ENCODE measurements at places on chromosomes 5 and 9.

- DNase-seq = no peak
Measured at GRCh38 chr5:155919725-155920124, 407.2 kb upstream of the SGCD start.

DNA sequence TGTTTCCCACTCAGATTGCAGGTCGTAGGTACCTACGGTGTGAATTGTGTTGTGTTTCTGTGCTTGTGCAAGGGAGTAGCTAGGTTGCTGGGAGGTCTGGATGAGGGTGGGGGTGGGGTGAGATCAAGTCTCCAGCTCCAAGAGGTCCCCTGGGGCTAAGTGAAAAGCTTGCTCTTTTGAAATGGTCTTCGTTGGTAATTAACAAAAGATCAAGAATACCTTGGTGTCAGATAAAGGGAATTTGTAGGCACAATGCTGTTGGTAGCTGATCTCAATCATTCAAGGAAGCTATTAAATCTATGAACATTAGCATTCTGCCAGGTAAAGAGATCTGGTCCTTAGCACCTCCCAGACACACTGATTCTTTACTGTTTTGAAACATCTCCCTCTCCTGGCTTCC lies 928 bp upstream of the PCDHGC4 start:
- DNase-seq = no peak

GRCh38 chr5:173963867-173964441 lies 25.0 kb upstream of the C5orf47 start:
- peak; percentile 90 for DNase-seq

DNA sequence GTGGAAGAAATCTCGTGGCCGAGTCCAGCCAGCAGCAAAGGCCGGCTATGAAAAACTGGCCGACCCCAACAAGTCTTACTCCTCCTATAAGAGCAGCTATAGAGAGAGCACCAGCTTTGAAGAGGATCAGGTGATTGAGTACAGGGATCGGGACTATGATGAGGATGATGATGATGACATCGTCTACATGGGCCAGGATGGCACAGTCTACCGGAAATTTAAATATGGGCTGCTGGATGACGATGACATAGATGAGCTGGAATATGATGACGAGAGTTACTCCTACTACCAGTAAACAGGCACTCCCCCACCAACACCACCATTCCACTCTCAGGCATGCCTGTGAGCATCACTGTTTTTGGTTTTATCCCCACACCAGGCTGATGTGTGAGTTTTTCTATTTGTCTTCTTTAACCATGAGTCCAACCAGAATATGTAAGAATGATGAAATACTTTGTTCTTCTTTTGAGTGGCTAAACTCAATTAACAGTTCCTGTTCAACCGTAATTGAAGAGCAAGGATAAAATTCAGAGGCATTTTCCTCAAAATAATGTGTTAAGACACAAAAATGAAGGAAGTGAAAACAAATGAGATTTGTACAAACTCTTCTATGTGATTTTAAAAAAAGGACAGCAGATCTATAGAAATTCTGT lies 35.5 kb downstream of the RFK start:
- DNase-seq = no peak

DNA sequence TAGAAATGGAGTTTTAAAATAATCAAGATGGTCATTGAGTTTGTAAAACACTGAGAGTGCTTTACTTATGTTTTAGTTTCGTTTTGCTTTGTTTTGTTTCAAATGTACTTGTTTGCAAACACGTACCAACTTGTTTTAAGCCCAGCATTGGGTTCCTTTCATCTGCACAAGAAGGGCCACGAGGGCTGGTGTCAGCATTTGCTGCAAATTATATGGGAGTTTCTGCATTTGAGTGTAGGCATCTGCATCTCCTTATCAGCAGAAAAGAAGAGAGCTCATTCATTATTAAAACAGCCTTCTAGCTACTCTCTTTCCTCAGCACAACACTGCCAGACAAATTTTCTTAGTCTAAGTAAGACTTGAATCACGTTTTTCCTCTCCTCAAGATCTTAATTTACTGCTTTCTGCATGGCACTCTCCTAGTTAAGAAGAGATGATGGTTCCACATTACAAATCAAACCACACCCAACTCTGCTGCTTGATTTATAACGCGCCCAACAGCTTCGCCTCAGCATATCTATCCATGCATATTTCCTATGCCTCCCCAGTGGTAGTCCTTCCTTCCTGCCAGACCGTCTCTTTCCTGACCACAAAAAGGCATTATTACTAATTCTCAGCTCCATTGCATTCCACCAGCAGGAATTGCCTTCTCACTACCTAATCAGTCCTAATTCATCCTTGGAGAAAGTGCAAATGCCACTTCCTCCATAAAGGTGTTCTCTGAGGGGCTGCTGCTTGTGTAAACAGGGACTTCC lies 95.2 kb upstream of the CAST start:
- DNase-seq = no peak

GRCh38 chr9:130770679-130771442 lies 64.2 kb upstream of the ABL1 start:
- DNase-seq = peak; percentile 53

- DNase-seq = no peak
Measured at GRCh38 chr5:60401526-60401925, 298.4 kb downstream of the DEPDC1B start.

DNA sequence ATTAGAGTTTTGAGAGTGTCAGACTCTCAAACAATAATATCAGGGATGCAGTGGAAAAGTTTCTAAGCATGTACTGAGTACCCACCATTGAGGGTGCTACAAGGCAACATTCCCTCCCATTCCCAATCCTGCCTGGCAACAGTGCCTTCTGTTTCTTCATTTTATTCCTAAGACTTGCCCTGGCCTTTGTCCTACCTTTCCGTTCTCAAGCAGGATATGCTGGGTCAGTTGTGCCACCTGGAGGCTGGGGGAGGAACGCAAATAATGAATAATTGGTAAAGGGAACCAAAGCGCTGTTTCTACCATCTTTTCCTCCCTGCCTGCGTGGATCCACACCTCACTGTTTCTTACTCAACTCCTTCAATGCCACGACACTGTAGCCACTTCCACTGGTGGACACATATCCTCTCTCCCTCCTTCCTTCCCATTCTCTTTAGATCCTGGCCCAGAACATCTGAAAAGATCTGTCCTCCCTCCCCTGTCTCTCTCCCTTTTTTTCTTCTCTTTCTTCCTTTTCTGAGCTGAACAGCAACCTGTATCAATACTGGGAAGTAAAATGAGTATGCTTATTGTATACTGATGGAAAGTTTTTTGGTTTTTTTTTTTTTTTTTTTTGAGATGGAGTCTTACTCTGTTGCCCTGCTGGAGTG lies 149.5 kb downstream of the C9orf152 start:
- peak; percentile 41 for DNase-seq

DNA sequence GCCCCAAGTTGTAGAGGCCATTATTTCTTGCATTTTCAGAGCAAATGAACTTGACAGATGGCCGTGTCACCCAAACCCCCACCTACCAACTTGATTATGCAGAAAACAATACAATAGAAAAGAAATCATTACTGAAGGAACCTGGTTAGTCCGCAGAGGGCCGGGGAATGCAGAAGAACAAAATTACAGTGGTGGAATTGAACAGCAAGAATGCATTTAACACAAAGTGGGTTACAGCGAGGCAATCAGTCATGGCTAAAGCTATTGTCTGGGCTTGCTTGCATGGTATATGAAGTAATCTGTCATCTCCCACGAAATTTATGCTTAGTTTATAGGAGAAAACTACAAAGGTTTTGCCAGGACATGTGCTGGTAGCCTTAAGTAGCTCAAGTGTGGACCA lies 238.3 kb upstream of the IRX1 start:
- DNase-seq = no peak

DNA sequence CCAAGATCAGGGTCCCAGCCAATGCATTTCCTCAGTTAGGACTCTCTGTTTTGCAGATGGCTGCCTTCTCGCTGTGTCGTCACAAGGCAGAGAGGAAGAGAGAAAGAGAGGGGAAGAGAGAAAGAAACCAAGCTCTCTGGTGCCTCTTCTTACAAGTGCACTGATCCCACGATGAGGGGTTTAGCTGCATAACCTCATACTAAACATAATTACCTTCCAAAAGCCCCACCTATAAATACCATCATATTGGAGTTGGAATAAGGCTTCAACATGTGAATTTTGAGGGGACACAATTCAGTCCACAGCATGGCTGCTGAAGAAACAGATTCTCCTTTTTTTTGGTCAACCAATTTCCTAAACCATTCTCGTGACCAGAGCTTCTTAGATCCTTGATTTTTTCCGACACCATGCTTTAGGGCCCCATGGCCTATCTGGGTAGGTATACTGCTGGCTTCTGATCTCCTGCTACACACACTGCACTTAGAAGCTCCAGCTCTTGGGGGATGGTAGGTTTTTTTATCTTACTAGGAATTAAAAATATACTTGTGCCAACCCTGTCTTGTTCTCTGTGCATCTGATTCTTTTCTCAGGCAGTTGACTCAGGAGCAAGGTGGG lies 5.1 kb downstream of the CAMK4 start:
- no peak for DNase-seq

GRCh38 chr9:137412431-137412830 lies 10.5 kb downstream of the EXD3 start:
- no peak for DNase-seq

DNA sequence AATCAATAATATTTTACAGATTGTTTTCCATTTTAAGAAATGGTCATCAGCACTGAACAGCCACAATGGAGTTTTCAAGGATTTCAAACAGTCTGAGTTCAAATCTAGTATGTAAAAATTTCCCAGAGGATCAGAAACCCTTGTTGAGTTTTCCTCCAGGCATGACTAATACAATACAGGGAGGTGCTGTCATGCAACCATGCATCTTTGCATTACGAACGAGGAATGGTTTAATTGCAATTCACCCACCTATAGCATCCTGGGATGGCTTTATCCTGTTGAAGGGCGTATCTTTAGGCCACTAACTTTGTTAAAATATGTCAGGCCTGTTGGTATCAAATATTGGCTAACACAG lies 196.4 kb downstream of the EFNA5 start:
- no peak for DNase-seq

DNA sequence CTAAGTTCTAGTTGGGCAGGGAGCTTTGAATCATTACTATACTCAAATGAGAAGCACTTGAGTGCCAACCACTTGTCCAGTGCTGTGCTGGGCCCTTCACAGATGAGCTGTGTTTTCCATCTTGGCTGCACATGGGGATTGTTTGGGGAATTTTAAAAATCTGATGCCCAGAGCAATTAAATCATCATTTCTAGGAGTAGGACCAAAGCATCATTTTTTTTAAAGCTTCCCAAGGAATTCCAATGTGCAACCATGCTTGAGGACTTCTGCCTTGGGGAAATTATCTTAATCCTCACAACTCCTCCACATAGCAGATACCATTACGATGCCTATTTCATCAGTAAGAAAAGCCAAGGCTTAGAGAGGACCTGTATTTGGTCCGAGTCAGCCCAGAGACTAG lies 131.4 kb downstream of the TMEM174 start:
- no peak for DNase-seq

- DNase-seq = no peak
Measured at GRCh38 chr5:14476786-14477435, 104.7 kb upstream of the OTULINL start.

DNA sequence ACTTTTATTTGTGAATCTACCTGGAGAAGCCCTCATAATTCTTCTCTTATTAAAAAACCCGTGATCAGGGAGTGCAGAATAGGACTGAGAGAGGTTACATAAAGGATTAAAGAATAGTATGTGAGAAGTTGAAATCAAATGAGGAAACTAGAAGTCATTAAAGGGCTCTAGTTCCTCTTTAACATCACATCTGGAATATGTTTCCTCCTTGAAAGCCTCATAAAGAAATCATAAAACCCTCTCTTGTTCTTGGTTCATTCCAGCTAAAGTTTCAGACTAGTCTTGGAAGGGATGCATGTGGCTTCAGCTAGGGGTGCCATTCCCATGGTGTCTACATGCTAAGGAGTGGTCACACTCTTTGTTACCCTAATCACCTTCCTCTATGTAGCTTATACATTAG lies 5.7 kb upstream of the C5orf46 start:
- no peak for DNase-seq

- no peak for DNase-seq
Measured at GRCh38 chr5:164688437-164688836, 1183.0 kb downstream of the MAT2B start.

- no peak for DNase-seq
Measured at GRCh38 chr9:83013867-83014605, 48.9 kb downstream of the RASEF start.

GRCh38 chr9:87010626-87011025 lies 63.3 kb upstream of the GAS1 start:
- DNase-seq = no peak

DNA sequence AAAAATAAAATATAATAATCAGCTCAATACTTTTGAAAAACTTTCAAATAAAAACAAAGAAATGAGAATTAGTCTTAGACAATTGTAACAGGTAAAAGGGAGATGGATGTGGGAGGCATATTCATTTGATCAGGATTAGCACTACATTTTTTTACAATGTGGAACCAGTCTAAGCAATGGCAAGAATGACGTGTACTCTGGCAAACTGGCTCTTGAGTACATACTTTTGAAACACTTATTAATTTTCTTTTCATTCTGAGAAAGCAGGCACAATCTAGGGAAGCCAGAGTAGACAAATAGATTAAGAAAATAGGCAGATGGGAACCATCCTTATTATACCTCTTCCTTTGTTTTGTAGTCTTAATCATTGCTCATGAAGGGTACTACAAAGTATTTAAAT lies 79.7 kb downstream of the MEF2C start:
- no peak for DNase-seq

GRCh38 chr5:163635631-163636030 lies 130.2 kb downstream of the MAT2B start:
- no peak for DNase-seq

- no peak for DNase-seq
Measured at GRCh38 chr5:39083968-39084367, 9.8 kb upstream of the RICTOR start.

GRCh38 chr5:5335700-5336264 lies 86.7 kb upstream of the ICE1 start:
- no peak for DNase-seq

- DNase-seq = no peak
Measured at GRCh38 chr9:23380821-23381220, 445.2 kb downstream of the ELAVL2 start.

GRCh38 chr9:6779417-6780241 lies 21.9 kb downstream of the KDM4C start:
- DNase-seq = no peak

Data from NCI-H774 (cell line).